ENCODE measurements at places on chromosomes 6 and 20.

DNA sequence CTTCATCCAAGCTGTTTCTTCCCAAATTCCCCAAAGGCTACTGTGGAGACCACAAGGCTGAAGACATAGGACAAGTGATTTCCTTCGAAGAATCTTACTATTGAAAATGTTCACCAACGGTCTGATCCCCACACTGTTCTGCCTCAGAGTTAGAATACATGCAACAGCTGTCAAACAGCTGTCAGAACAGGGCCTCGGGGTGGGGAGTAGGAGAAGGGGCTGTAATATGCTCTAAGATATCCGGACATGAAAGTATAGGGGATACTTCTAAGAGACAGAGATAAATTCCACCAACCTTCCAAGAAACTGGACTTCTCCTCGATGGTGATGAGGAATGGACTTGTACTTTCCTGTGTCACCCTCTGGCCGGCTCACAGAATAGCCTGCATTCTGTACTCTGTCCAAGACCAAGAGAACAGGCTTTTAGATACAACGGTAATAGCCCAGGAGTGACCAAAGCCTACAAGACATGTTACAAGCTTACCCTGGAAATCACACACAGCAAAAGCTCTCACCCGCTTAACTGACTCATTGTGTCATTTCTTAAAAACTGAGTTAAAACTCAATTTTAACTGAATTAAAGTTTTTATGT lies 69.2 kb upstream of the PTGIS start:
- DNase-seq = no peak

GRCh38 chr20:31757254-31757653 lies 18.2 kb downstream of the TPX2 start:
- no peak for DNase-seq

- DNase-seq = no peak
Observed at GRCh38 chr6:121338366-121338765, 4.1 kb upstream of the TBC1D32 start.

- peak; percentile 75 for DNase-seq
Observed at GRCh38 chr6:37011656-37012378, 6.4 kb downstream of the FGD2 start.

DNA sequence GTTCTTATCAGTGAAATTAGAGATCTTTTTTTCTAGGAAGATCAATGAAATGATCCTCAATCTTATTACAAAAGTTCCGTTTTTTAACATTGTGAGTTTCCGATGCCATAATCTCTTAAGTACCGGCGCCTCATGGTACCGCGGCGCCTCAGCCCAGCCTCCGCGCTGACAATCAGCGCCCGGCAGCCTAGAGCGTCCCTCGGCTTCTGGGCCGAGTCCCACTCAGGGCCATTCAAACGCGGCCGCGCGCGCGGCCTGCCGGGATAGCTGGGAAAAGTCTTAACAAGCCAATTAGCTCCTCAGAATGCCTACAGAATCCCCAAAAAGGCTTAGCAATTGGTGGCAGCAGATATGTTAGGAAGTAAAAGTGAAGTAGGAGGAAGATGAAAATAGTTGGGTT lies 204.8 kb downstream of the ADGB start:
- DNase-seq = peak; percentile 8

GRCh38 chr20:51284871-51285270 lies 257.6 kb downstream of the NFATC2 start:
- DNase-seq = no peak

- DNase-seq = no peak
Observed at GRCh38 chr6:40930555-40930954, 108.5 kb downstream of the UNC5CL start.

- no peak for DNase-seq
Observed at GRCh38 chr6:137286916-137287315, 67.7 kb upstream of the IFNGR1 start.

GRCh38 chr6:158769234-158769770 lies 49.9 kb downstream of the EZR start:
- DNase-seq = no peak

DNA sequence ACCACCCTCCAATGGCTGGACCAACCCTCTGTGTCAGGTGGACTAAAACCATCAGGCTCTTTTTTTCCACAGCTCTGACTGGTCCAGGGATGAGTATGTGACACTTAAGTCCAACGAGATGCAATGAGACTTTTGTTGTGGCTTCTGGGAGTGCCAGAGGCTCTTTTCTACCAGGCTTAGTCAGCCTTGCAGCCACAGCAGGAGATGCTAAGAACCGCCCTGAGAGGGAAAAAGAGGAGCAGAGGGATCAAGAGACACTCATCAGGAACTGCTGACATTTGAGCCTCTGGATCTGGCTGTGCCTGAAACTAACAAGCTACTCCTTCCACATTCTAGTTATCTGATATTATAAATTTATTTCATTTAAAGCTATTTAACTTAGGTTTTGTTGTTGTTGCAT lies 270.9 kb upstream of the SULF2 start:
- no peak for DNase-seq

DNA sequence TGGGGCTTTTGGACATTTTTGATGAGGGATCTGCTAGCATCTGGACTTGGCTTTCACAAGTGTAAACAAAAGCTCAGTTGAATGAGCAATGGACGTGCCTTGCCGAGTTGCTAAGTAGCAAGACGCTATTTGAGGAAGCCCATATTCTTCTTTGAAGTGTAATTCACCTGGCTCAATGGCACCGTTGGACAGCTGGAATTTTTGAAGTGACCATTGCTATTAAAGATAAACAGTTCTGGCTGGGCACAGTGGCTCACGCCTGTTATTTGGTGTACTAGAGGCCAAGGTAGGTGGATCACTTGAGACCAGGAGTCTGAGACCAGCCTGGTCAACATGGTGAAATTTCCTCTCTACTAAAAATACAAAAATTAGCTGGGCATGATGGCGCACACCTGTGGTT lies 88.8 kb upstream of the SOX4 start:
- DNase-seq = no peak

DNA sequence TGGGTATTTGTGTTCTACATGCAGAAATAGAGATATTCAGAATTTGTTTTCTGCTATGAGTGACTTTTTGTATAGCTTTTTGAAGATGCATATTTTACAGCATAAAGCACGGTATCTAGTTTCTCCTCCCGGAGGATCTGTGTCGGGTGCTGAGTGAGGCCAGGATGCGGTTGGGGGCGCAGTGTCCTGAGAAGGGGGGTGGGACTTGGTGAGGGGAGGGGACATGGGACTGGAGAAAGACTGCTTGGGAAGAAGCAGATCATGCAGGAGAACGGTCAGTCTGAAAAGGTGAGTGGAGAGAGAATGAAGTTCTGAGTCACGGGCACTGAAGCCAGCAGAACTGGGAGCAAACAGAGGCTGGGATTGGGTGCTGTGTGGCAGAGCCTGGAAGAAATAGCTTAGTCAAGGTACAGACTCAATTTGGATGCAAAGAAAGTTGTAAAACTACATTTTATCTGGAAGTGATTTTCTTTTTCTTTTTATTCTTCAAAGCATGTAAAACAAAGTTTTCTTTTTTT lies 44.0 kb downstream of the STX11 start:
- DNase-seq = peak; percentile 30

DNA sequence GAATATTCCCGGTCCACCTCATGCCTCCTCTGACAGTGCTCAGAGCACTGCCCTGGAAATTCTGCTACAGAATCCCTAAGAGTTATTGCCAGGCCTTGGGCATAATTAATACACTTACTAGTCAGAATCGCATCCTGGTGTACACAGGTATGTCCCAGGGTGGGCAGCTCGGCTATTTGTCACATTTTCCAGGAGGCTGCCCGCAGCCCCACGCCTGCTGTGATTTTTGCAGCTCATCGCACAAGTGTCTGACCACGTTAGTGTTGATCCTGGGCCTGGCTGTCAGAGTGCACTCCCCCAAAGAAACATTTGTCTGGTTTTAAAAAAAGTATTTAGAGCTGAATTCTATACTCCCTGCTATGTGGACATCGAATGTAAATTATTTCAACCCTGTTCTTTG lies 105.4 kb downstream of the CD83 start:
- DNase-seq = no peak

DNA sequence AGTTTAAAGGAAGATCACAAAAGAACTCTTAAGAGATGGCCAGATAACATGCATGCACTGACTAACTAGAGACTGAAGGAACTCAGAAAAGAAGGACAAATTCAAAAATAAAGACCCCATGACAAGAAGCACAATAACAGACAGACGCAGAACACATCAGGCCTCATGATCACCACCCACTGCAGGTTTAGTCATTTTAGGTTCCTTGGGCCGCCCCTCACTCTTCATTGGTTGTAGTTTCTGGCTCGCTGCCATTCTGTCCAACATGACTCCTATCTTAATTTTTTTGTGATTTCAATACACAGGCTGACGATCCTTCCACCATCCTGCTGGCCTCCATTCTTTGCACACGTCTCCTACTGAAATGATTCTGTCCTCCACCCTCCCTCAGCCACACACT lies 21.6 kb downstream of the STX7 start:
- DNase-seq = peak; percentile 32

DNA sequence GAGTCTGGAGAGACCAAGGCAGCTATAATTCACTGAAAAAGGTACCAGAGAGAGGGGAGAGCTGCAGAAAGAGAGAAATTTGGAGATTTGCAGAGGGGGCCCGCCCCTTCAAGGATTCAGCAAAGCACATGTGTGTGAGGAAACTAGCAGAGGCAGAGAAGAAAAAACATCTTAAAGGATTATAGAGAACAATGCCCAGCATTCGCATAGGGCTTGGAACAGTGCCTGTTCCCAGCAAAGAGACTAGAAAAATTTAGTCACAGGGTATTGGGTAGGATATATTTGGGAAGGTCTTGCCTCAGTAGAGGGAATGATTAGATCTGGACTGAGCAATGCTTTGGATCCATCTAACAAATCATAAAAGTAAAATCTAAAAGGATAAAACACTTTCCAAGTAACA lies 44.0 kb downstream of the SRPK1 start:
- DNase-seq = no peak

DNA sequence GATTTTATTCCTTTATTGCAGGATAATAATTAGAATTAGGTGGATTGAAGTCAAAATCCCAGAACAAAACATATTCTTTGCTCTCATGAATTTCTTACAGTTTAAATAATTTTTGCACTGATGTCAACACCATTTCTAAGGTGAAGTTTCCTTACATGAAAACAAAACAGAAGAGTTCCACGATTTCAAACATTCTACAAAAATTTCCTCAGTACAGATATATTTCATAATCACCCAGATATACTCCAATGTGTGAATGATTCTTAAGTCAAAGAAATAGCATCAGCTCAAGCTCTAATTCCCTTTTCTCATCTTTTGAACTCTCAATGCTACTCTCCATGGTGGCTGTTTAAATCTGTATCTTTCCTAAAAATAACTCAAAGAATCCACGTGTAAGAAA lies 39.5 kb upstream of the THBS2 start:
- no peak for DNase-seq

DNA sequence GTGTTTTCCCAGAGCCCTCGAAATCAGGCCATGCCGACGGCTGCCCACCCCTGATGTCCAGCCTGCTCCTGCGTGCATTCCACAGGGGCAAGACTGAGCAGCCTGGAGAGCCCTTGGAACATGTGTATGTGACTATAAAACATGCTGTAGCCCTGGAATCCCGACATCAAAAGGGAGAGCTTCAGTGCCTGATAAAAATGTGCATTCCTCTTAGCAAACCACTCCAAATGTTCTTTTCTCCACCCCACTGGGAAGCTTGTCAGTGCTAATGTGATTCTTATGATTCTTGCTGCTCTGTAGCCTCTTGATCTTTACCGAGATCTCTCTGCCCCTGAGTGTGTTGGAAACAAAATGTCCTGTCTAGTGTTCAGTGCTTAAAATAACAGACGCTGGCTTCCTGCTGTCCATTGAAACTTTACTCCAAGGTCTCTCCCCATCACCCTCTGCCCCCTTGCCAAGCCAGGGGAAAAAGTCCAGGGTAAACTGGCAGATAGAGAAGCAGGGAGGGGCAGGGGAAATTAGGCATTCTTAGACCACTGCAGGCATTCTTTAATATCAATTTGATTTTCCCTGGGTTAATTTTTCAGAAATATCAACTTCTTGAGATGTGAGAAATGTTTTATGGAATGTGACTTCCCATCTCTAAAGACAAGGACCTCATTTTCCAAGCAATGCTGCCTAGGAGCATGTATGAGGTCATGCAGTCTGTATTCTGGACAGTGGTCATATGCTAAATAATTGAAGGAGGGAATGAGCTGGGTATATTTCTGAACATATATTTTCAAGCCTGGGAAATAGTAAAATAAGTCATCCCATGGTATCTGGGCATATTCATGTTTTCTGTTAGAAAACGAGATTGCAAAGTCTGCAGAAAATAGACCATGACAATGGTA lies 73.8 kb upstream of the ISM1 start:
- DNase-seq = no peak

DNA sequence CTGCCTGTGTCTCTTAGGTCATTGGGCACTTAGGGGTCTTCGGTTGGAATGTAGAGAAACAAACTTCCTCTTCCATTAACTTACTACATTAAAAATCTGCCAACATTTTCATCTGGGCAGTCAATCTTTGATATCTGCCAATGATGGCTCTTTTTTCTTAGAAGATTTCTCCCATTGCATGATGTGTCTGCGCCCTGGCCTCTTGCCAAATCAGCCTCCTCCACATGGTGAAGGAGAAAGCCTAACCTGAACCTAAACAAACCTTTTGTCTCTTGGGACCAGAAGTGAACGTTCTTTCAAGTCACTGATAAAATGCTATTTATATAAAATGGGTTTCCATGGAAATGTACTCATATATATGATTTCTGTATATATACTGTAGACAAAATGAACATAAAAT lies 998.9 kb upstream of the GJE1 start:
- no peak for DNase-seq

- DNase-seq = no peak
Observed at GRCh38 chr6:146916435-146917025, 287.7 kb upstream of the STXBP5 start.

- peak; percentile 82 for DNase-seq
Observed at GRCh38 chr6:166691199-166691598, 64.1 kb upstream of the RPS6KA2 start.

GRCh38 chr6:136289327-136289578 lies 393 bp downstream of the BCLAF1 start:
- DNase-seq = peak; percentile 82

DNA sequence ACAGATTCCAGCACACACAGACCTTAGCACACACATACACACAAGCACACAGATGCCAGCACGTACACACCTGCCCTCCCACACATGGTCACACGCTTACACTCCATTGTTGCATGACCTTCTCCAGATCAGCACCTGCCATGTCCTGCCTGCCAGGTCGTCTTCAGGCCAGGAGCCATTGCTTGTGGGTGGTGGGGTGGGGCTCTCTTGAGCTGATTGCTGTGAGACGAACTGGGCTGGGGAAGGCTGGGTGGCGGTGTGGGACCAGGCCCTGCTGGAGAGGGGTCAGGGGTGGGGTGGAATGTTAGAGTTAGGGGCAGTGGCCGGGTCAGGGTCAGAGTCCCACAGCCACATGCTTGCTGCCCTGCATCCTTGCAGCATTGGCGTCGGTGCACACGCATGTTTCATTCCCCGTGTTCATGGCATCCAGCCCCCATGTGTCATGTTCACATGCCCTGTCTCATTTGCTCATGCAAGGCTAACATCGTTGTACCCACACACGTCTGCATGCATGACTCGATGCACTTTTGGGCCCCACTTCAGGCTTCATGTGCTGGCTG lies 6.5 kb upstream of the NPBWR2 start:
- no peak for DNase-seq

- peak; percentile 10 for DNase-seq
Observed at GRCh38 chr20:35947489-35947888, 6.8 kb downstream of the SCAND1 start.

GRCh38 chr6:8707956-8708772 lies 272.8 kb upstream of the SLC35B3 start:
- peak; percentile 31 for DNase-seq
